ENCODE measurements at places on chromosomes 6 and 20.

DNA sequence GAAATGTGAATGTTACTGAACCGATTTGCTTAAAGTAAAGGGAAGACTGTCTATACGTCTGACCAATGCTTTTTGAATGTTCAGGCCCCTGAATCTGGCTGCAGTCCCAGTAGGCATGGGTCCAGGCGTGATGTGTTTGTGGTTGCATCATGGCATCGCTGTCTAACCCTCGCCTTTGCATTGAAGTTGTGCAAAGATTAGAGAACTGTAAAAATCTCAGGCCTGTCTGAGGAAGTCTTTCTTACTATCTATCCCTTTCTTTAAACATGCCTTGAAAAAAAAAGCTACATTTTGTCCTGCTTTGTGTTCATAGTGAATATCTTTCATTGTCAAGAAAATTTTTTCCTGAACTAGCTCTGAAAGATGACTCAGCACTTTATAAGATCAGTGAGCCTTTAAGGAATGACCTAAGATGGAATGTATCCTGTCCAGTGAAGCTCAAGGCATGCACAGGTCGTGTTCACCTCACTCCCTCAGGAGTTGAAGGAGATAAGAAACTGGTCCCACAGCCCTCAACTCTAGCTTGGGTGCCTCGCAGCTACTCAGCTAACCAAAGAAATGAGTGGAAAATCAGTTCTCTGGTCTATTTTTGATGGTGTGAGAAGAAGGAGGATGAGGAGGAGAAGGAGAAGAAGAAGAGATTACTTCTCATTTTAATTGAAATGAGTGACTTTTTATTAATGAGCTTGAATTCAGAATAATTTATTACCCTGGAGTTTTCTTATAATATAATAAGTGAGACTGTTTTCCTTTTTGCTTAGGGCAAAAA is 48.6 kb downstream of the TPD52L1 start:
- peak; percentile 40 for DNase-seq

GRCh38 chr6:85867595-85867994 is 224.9 kb upstream of the SYNCRIP start:
- no peak for DNase-seq

DNA sequence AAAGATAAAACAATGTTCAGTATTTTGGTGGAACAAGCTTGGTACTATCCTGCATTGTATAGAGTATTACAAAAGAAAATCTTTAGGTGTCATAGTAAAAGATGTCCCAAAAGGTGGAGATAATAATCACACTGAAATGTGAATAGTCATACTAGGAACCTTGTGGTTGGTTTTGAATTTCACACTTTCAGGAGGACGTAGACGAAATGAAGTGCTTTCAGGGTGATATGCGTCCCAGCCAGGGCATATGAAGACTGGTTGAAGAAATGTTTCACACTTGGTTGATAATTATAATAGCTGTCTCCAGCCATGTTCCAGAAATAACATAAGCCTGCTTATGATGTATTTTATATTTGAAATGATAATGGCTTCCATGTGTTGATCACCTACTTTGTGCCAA is 60.4 kb downstream of the SCAND1 start:
- no peak for DNase-seq

GRCh38 chr6:63352544-63353285 is 32.9 kb upstream of the LGSN start:
- DNase-seq: no peak

GRCh38 chr6:47405273-47405672 is 72.3 kb upstream of the CD2AP start:
- DNase-seq: no peak

DNA sequence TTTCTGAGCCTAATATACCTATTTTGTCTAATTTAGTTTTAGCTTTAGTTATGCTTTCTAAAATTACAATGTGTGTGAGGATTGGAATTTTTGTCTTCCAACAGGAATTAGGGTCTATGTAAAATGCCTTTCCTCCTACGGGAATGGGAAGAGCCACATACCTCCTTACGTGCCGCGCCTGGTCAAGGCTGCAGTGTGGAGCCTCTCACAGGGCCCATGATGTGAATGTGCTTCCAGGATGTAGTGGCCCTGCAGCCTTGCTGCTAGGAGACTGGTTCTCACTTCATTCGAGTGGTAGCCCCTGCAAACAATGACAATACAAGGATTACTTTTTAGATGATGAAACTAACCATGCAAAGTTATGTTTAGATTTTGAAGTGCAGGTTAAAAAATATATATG is 110.2 kb downstream of the SOBP start:
- no peak for DNase-seq

GRCh38 chr6:156779206-156780094 is 2.3 kb downstream of the ARID1B start:
- peak; percentile 64 for DNase-seq

DNA sequence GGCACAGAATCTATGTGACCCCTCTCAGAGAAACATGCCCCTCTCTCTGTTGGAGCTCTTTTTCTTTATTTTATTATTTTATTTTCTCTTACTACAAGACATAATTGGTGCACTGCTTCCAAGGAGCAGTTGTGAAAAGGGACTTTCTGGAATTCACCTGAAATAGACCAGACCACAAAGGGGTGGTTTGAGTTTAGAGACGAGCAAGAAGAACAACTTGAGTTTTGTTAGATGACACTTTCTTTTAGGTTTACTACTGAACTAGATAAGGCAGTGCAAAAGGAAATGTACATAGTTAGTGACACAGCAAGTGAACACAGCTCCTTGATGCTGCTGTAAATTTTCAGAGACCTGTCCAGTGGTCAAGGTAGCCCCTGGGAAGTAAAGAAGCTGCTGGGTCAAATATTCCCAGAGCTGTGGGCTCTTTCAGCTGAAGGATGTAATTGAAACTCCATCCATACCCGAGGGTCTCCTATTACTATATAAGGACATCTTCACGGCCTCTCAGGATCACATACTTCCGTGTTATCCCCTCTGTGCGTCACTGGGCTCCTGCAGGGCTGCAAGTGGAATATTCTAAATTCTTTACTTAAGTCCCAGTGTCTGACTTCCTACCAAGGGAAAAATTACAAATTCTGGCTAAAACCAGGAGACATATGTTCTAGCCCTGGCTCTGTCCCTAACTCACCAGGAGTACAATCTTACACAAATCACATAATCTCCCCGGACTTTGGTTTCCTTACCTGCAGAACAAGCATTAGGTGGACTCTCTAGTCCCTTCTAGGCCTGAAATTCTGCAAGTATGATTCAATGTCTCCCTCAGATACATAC is 69.1 kb upstream of the ADTRP start:
- no peak for DNase-seq

DNA sequence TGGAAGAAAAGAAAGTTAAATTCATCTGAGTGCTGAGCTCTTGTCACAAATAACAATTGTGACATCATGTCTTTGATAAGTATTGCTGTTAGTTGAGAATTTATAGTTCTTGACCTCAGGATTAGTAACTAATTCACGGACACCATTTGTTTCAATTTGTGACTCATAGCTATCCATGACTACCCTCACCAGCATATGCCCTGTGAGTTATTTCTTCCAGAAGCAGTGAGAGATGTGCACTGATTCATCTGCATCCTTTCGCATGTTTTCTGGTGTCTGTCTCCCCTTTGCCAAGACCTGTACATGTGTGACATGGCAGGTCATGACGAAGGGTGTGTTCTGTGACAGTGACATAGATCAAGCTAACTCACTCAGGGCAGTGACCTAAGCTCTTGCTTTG is 86.9 kb downstream of the SOBP start:
- no peak for DNase-seq

- DNase-seq: no peak
Measured at GRCh38 chr6:109052018-109052651, 42.5 kb downstream of the SESN1 start.

DNA sequence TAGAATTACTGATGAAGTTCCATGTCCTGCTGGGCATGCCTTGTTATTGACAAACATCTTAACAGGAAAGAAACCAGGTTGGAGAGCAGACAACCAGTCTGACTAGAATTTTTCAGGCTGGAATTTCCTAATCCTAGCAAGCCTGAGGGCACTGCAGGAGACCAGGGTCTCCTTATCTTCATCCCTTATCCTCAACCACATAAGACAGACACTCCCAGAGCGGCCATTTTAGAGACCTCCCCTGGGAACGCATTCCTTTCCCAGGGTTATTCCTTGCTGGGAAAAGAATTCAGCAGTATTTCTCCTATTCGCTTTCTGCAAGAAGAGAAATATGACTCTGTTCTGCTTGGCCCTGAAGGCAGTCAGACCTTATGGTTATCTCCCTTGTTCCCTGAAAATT is 803.7 kb downstream of the GRIK2 start:
- no peak for DNase-seq

- no peak for DNase-seq
Measured at GRCh38 chr6:26086211-26086610, 1.0 kb upstream of the HFE start.

GRCh38 chr20:5612581-5613301 is 137.5 kb upstream of the SHLD1 start:
- no peak for DNase-seq

GRCh38 chr6:168825226-168826077 is 384.5 kb downstream of the SMOC2 start:
- no peak for DNase-seq

DNA sequence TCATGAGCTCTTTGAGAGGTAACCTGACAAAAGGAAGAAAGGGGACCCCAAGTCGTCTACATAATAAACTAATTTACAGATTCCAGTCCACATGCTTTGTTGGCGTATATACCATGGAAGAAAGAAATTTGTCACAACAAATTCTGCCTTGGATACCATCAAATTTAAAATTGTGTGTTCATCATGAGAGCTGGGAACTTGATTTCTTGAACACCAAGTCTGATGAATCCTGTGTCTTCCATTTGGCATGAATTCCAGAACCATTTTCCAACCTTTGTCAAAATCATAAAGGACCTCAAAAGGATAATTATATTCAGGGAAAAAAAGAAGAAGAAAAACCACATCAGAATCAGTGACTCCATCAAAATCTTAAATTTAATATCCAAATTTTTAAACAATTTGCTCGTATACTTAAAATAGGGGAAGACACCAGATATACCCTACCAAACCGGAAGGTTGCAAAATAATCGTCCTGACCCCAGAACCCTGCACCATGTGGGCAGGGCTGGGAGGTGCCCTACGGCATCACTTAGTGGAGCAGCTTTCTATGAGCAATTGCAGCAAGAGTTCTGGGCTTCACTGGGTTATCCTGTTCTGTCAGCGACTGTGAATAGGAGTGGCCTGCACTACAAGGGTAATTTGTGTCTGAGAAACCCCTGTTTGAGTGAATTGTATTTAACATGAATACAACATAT is 74.1 kb upstream of the INSM1 start:
- no peak for DNase-seq

GRCh38 chr20:1295276-1295930 is 29.3 kb downstream of the SNPH start:
- DNase-seq: no peak

Measured in K562 (cell line).